Stimulated activated CD4-positive, alpha-beta T cell treated with anti-CD3 and anti-CD28 coated beads, Interleukin-1b, Interleukin-23, amount 100 ng/mL, for 1 hour (primary cell): ENCODE measurements at places on chromosomes 2 and 18.

GRCh38 chr2:136530146-136530545 lies 235.2 kb upstream of the THSD7B start:
- DNase-seq, result no peak

- DNase-seq, result no peak
These were observed 61.0 kb downstream of the LPIN1 start for GRCh38 chr2:11807156-11808015.

GRCh38 chr2:25805987-25806386 lies 72.3 kb downstream of the ASXL2 start:
- no peak for DNase-seq

DNA sequence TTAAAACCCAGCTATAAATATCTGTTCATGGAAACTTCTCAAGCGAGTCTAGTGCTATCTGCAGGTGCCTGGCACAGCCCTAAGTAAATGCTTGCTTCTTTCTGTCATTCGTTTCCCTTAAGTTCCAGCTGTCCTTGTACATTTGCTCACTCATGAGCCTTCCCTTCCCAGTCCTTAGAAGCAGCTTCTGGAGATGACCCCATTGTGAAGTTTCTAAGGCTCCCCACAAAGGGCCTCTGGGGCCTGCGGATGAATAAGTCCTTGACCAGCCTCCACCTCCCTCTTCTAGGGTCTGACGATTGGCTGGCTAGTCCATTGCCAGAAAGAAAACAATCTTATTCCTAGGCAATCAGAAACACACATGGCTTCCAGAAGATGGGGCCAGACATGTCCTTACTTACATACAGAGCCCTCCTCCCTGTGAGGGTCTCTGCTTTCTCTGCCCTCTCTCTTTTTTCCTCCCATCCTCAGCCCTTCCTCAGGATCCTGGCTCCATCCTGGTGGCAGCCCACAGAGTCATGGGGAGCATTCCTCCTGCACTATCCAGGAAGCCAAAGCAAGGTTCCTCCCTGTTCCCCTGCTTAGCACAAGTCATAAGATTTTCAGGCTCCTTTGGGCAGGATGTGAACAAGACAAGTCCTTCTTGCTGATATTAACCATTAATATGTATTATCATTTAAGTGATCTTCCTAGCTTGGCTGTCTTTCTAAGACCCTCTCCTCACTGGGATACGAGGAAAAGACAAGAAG lies 87.3 kb downstream of the TNFRSF11A start:
- DNase-seq, result no peak

GRCh38 chr2:189486237-189486770 lies 45.0 kb downstream of the WDR75 start:
- no peak for DNase-seq

DNA sequence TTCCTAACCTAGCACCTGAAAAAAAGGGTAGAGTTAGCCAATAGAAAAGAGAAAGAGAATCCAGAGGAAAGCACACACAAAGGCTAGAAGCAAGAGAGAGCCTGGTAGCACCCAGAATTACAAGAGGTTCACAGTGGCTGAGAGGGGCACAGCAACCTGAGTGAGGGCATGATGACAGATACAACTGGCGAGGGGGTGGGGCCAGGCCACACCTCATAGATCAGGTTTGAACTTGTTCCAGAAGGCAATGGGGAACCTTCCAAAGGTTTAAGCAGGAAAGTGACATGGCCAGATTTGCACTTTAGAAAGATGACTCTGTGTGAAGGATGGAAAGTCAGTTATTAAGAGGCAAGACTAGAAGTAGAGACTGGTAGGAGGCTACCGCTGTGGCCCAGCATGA lies 148.0 kb downstream of the TTC32 start:
- no peak for DNase-seq

DNA sequence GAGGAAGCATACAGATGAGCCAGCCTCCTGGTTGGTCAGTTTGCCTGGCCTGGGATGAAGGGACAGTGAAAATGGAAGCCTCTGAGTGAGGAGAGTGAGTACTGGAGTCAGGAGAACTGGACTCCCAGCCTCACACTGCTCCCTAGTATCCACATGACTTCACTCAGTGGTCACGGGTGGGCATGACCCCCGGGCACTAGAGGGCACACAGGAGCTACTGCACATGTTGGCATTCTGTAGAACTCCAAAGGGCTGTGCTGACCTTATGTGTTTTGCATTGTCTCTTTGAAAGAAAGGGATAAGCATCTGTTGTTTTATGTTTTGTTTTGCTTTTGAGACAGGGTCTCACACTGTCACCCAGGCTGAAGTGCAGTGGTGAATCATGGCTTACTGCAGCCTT lies 23.7 kb downstream of the NCAPH start:
- no peak for DNase-seq

DNA sequence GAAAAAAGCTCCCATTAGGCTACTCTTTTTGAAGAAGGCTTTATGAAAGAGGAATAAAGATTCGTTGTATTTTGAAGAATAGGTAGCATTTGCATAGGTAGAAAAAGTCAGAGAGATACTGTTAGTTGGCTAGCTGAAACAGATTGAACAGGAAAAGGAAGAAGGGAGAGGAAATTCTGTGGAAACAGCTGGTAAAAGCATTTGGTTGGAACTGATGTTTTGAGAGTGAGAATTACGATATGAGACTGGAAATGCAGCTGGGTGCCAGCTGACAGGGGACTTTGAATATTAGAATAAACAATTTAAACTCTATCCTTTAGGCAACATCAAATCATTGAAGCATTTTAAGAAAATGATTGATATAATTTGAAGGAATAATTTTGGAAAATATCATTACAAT lies 96.7 kb upstream of the CNTNAP5 start:
- DNase-seq, result no peak

DNA sequence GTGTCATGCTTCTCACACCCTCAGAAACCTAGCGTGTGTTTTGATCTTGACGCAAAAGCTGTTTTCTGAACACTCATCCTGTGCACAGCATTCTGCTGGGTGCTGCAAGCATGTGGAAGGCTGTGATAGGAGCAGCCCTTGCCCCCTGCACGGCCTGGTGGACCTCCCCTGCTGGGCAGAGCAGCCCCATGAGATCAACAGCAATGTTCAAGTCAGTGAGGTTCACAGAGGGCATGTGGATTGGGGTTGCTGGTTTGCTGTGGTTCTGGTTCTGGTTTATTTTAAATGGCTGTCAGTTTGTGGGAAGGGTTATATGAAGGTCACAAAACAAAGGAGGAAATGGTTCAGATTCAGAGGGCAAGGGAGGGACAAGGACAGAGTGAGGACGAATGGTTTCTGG lies 71.3 kb downstream of the SOWAHC start:
- no peak for DNase-seq

GRCh38 chr2:99725820-99726219 lies 236.0 kb upstream of the REV1 start:
- no peak for DNase-seq

DNA sequence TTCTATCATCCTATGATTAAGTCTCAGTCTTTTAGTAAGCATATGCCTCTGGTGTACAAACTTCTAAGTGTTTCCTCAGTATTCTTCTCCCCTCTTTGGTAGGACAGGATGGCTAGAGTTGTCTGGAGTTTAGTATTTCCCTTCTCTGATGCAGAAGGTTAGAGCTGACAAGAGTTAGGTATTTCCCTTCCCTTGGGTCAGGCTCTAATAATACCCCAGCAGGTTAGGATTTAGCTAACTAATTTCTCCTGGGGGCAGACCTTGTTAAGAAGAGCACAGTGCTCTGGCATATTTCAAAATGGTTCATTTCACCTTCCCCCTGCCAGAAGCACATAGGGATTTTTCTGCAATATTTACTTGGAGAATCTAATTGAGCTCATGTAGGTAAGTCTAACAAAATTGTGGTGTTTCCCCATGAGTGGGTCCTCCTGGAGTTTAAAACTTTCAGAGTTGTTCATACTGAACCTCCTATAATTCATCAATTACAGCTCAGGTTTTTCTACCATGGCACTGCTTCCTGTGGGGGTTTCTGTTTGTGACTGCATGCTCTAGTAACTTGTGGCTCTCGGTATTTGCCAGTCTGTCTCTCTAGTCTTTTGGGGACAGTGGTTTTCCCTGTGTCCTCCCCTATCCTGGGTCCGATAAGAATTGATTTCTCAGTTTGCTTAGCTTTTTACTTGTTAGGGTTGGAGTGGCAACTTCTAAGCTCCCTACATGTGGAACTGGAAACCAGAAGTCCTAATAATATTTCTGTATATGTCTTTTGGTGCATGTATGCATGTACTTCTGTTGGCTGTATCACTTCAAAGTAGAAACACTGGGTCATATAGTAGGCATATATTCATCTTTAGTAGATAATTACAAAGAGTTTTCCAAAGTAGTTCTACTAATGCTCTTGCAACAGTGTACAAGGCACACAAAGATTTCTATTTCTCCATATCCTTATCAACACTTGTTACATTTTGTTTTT lies 77.7 kb downstream of the GDF7 start:
- no peak for DNase-seq

GRCh38 chr2:185436787-185437372 lies 301.7 kb upstream of the FSIP2 start:
- no peak for DNase-seq

DNA sequence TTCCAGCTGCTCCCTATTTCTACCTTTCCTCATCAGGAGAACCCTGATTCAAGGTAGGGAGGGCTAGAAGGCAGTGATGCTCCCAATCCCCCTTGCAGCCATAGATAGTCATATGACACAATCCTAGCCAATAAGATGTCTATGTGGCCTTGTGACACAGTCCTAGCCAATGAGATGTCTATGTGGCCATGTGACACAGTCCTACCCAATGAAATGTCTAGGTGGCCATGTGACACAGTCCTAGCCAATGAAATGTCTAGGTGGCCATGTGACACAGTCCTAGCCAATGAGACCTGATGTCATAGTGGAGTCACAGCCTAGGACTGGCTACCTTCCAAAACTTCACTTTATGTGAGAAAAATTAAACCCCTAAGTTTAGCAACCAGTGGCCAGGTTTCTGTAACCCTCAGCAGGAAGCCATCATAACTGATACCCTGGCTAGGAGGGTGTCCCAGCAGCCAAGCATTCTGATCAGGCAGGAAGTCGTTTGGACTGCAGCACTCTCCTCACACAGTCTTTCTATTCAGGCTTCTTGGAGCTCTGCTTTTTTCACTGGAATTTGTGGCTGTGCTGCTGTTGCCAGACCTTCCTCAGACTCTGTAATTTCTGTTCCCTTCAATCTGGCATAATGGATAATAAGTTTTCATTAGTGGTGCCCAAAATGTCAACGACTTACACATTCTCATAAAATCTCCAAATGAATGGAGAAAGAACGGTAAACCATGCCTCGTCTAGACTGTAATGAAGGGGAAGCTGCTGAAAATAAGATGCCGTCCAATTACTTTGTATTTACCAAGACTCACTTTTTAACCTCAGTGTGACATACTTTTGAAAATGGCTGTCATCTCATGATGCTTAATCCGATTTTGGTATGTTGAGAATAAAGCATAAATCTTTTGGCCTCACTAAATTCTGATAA lies 165.0 kb upstream of the NCKAP5 start:
- DNase-seq, result no peak

DNA sequence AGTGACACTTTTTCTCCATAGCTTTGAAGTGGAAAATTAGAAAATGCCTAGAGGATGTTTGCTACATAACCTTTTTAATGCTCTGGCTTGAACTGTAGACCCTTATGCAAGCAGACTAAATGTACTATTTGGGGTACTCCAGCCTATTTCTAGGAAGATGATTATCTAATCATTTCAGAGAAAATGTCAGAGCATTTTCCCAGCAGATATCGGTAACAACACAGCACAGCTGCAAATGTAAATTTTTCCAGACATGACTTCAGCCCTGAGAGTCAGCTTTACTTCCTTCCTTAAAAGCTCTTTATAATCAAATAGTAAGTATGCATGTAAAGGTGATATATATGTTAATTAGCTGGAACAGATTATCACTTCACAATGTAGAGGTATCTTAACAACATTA lies 1647.1 kb downstream of the SUCLG1 start:
- no peak for DNase-seq

- no peak for DNase-seq
These were observed 91.5 kb upstream of the PARD3B start for GRCh38 chr2:204453730-204454167.

- DNase-seq, result no peak
These were observed 390.9 kb upstream of the TRIB2 start for GRCh38 chr2:12325806-12326205.

DNA sequence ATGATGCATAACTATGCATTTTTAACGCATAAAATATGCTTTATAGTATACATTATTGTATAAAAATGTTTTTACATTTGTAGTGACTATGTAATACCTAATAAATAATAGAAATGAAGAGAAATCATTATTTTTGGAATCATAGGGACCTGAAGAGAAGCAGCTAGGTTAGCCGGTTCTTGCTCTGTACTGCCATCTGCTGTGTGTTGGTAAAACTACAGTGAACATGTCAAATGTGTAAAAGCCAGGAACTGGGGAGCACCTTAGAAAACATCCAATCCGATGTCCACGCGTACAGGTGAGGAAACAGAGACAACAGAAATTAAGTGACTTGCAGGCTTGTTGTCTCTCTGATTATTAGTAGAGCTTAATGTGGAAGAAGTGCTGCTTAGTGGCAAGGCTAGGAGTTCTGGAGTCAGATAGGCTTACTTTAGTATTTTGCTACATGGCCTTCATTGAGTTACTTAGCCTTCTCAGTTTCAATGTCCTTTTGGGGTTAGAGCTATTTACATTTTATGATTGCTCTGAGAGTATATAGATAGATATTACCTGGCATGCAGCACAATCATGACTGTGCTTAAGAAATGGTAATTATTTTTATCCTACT lies 386.5 kb downstream of the DLGAP1 start:
- no peak for DNase-seq

DNA sequence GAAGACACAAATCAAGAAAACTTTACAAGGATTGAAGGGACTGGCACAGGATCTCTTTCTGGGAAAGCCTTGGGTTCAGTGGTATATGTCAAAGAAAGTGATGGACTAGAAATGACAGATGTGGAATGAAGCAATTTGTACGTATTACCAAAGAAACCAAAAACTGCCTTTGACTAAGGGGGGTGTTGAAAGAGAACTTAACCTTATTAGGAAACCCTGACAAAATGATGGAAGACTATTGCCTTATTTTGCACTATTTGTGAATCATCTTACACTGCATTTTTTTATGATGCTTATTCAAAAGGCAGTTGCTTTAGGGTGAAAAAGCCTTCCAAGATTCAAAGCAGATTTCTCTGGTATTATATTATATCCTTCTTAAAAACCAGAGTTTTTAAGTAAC lies 4.0 kb downstream of the TSGA10 start:
- no peak for DNase-seq

GRCh38 chr2:20207051-20207450 lies 17.9 kb downstream of the SDC1 start:
- DNase-seq, result no peak

GRCh38 chr2:193272011-193272410 lies 1077.3 kb upstream of the TMEFF2 start:
- DNase-seq, result no peak

DNA sequence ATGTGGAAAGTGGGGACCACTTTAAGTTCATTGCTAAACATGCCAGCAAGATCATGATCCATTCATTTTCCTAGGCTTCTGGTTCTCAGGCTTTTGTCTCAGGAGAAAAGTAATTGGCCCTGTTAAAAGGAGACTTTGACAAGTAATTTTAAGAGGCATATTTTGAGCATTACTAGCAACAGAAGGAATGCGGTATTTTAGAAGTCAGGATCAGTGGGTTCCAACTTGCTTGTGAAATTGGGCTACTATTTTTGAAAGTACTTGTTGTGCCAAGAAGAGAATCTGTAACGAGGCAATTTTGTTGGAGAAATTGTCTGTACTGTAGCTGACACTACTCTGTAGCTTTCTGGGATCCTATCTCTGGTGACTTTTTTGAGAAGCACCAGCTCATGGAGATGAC lies 59.4 kb downstream of the CERS6 start:
- DNase-seq, result no peak

- no peak for DNase-seq
These were observed 201.0 kb downstream of the SMAD7 start for GRCh38 chr18:48749768-48750167.
